ENCODE measurements at places on chromosomes 16 and 17. TPM values are rescaled to one million over a fixed set of nuclear protein-coding genes. Genes with fewer than 3 reads are reported as not detected.

The CCDC43 gene
- 30.3 TPM for total RNA-seq

The OTOA gene
- not detected for total RNA-seq

The TBC1D3D gene
- 0.64 TPM for total RNA-seq

The DHRS7C gene
- not detected for total RNA-seq

The TIMP2 gene
- 686 TPM for total RNA-seq

The RPS15A gene
- 1,205 TPM for total RNA-seq

DNA sequence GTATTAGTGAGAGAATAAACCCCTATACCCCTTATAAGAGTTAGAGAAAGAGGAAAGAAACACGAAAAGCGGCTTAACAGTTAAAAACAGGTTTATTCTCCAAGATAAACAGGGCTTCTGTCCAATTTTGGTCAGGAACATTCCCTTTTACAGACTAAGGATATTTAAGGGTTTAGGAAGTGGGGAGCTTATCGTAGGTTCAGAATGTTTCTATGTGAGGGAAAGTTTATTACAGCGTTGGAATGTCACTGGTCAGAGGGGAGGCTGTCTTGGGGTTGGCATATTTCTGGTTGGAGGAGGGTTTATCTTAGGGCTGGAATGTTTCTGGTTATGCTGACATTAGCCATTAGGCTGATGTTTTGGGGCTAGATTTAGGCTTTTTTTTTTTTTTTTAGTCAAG is 34.1 kb upstream of the WWOX start:
- DNase-seq, result no peak
- H3K36me3 ChIP-seq, result no peaks in the 10 kb centered on the region
- no peaks in the 10 kb centered on the region for H3K4me1 ChIP-seq
- no peak overlapping the region for H3K27ac ChIP-seq
- no peaks in the 10 kb centered on the region for H3K27me3 ChIP-seq

GRCh38 chr16:71426880-71427615 is 14.8 kb downstream of the TLE7 start:
- H3K27me3 ChIP-seq, result peaks cover 35% of the 10 kb centered on the region
- H3K4me1 ChIP-seq, result peaks cover 16% of the 10 kb centered on the region
- H3K27ac ChIP-seq, result no peak overlapping the region
- no peak overlapping the region for H3K4me3 ChIP-seq

GRCh38 chr17:5582209-5583185 is 1.8 kb downstream of the NLRP1 start:
- H3K4me1 ChIP-seq, result peaks cover 64% of the 10 kb centered on the region
- H3K4me3 ChIP-seq, result peak overlapping the region; percentile 63
- peaks cover 2% of the 10 kb centered on the region for H3K27me3 ChIP-seq
- DNase-seq, result no peak
- peak overlapping the region; percentile 68 for H3K27ac ChIP-seq

DNA sequence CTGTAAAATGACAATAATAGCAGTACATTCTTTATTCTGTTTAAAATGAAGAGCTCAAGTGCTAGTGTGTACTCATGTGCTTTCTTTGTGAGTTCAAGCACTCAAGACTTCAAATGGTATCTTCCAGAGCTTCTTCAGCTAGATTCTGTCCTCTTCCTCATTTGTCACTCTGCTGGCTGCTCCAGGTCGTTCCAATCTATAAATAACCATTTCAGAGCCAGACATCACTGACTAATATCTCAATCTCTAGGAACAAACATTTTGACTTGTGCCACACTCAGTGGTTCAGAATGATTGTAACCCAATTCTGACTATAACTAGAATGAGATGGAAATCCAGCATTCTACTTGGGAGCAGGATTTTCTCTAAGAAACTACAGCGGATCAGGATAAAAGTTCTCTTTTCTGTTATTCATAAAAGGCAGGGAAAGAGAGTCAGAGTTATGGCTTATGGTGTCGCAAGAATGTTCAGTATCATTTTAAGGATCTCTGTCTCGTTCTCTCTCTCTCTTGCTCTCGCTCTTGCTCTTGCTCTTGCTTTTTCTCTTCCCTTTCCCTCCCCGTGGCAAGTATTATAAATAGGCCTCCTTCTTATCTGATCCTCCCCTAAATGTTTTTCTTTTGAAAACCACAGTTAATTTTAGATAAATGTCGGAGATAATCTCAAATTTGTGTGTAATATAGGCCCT is 116.3 kb upstream of the MAF start:
- no peaks in the 10 kb centered on the region for H3K36me3 ChIP-seq
- no peak for DNase-seq
- no peak overlapping the region for H3K27ac ChIP-seq

GRCh38 chr17:72359274-72359673 is 238.5 kb downstream of the SOX9 start:
- H3K27ac ChIP-seq, result no peak overlapping the region
- H3K36me3 ChIP-seq, result peaks cover 24% of the 10 kb centered on the region
- H3K4me1 ChIP-seq, result peaks cover 55% of the 10 kb centered on the region
- H3K27me3 ChIP-seq, result no peaks in the 10 kb centered on the region

DNA sequence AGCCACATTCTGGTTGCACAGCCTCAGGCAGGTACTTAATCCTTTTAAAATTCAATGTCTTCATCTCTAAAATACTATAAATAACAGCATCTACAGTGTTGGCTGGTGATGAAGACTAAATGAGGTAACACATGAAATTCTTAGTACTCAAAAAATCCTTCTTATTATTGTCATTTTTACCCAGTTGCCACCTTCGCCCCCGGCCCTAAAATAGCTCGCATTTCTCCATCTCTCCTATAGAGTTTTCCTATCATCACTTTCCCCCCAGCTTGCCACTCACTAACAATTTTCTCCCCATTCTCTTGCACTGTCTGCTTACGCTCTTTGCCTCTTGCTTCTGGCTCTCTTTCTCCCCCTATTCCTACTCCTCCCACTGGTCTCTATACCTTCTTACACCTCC is 59.9 kb upstream of the MARCHF10 start:
- no peaks in the 10 kb centered on the region for H3K36me3 ChIP-seq
- peaks cover 14% of the 10 kb centered on the region for H3K4me1 ChIP-seq
- H3K4me3 ChIP-seq, result no peak overlapping the region
- no peak overlapping the region for H3K27ac ChIP-seq

DNA sequence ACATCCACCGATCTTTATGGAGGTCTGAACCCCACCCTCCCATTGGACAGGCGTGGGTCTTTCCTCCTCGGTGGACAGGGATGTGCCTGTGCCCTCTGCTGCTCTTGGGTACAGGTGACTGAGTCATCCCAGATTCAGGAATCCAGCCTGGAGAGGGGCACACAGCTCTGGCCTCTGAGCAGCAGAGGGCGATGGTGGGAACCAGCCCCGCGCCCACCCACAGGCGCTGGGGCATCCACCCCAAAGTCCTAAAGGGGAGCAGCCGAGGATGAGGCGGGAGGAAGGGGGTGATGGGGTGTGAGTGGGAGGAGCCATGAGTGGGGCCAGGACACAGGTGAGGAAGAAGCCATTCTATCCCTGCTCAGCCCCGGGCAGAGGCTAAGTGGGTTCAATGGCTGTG is 35.0 kb downstream of the ENGASE start:
- no peak for DNase-seq
- no peak overlapping the region for H3K4me3 ChIP-seq
- peaks cover 47% of the 10 kb centered on the region for H3K27me3 ChIP-seq
- no peaks in the 10 kb centered on the region for H3K36me3 ChIP-seq
- H3K4me1 ChIP-seq, result no peaks in the 10 kb centered on the region

Data from HFFc6 (cell line).